ENCODE measurements at places on chromosomes 1 and 21. TPM values are rescaled to one million over a fixed set of nuclear protein-coding genes. Genes with fewer than 3 reads are reported as not detected.

DNA sequence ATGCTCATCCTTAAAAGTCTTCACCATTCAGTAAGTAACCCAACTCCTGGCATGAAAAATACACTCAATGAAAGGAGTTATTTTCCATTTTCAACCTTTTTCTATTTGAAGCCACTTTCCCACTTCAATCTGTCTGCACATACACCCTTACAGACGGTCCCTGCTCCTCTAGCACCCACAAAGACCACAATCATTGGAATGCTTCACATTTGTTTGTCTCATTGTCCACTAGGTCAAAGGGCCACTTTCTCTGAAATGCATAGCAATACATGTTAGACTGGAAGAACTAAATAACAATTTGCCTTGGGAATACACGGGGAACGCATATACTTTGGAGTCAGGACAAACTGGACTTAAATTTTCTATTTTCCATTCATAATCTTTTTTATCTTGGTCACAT is 487.1 kb upstream of the C1orf87 start:
- DNase-seq, result no peak

DNA sequence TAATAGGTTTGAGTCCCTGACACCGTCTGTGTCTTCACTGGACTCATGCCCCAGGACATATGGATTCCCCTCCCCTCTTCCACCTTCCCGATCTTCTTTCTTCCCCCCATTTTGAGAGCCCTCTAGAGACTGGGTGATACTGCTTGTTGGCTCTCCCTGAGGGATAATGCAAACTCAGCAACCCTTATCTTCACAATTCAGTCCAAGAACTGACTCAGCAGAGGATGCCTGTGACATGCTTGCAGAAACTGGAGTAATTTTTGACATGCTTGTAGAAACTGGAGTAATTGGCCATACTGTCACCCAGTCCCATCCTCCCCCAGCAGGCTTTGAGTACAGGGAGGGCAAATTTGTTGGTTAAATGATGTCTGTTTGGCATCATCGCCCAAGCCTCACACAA is 127.6 kb upstream of the CTTNBP2NL start:
- no peak for DNase-seq

DNA sequence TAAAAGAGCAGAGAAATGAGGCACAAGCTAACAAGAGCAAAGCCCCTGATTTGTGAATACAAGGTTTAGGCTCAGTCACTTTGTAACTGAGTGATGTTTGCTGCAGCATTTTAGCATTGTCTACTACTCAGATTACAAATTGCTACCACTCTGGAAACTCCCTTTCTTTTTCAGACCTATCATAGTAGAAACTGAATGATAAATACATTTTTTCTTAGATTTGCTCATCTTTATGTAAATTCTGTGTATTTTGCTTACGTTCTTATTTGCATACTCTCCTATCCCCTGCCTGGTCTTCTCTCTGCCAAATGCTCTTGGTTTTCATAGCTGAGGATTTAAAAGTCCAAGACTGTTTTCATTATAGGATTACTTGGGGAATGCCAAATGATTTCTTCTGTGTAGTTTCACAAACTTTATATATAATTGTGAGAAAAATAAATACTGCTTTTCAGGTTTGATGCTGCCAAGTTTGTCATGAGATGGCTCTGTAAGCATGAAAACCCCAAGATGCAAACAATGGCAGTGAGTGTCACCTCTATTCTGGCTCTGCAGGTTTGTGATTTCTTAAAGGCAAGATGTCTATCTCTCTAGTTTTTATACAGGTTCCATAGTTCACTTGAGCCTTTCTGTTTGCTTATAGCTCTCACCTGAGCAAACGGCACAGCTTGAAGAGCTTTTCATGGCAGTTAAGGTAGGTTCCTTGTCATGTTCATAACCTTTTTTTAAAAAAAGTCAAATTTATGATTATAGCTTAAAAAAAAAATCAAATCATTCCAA is 24.7 kb downstream of the ZYG11A start:
- DNase-seq, result no peak

Gene CFAP74
- total RNA-seq, result not detected

Gene LAMB3
- total RNA-seq, result 9.3 TPM

Gene OR10Z1
- total RNA-seq, result not detected
